ENCODE measurements at places on chromosomes 13 and 19.
A peak's percentile ranks its signal among the peaks of the same experiment; 100 is the strongest.

GRCh38 chr19:3057275-3057714, 5.0 kb downstream of the TLE5 start:
- no peak for DNase-seq

DNA sequence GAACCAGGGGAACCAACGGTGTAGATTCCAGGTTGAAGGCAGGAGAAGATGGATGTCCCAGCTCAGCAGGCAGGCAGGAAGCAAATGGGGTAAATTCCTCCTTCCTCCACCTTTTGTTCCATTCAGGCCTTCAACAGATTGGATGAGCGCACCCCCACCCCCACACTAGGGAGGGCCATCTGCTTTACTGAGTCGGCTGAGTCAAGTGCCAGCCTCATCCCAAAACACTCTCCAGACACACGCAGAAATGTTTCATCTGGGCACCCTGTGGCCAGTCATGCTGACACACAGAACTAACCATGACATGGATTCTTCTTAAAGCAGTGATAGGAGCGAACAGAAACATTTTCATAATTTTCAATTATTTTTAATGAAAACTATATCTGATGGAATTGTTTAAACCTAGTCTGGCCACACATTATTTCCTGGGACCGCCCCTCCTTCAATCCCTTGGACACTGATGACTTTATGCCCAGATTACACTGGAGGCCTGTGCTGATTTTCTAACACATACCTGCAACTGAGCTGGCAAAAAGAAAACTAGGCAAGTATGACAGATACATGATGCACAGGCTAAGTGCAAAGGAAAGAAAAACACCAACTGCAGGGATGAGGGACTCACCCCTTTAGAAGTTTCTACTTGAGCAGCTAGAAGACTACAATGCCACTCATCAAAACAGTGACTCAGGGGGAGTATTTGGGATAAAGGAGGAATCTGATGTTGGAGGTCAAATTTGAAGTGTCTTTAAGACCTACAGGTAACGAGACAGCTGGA, 154.2 kb downstream of the TNFRSF19 start:
- DNase-seq, result no peak

GRCh38 chr13:78598966-78599644, 4.2 kb downstream of the POU4F1 start:
- DNase-seq, result no peak

DNA sequence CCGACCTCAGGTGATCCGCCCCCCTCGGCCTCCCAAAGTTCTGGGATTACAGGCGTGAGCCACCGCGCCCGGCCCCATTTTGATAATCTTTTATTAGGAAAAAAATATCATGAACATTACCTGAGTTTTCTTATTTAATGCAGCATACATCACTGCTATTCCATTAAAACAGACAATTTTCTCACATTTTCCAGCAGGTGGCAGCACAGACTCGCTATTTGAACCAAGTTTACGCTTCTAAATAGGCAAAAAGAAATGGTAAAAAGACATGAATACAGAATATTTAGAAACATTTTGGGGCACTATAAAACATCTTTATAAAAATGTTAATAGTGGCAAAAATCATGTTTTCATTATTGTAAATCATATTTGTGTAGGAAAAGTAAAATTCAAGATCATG, 903.1 kb downstream of the SLITRK6 start:
- DNase-seq, result no peak

DNA sequence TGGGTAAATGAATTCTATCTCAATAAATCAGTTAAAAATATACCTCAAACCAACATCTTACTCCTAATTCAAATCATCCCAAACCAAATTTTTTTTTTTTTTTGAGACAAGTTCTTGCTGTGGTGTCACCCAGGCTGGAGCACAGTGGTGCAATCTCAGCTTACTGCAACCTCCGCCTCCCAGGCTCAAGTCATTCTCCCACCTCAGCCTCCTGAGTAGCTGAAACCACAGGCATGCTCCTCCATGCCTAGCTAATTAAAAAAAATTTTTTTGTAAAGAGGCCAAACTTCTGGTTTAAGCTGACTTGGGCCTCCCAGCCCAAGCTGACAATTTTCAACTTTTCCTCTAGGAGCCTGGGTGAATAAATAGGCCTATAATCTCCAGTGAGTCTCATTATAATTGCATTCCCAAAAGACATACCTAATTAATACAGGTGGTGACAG, 22.1 kb upstream of the OLFM2 start:
- no peak for DNase-seq

GRCh38 chr19:510606-511100, 3.4 kb downstream of the TPGS1 start:
- DNase-seq, result peak; percentile 74

DNA sequence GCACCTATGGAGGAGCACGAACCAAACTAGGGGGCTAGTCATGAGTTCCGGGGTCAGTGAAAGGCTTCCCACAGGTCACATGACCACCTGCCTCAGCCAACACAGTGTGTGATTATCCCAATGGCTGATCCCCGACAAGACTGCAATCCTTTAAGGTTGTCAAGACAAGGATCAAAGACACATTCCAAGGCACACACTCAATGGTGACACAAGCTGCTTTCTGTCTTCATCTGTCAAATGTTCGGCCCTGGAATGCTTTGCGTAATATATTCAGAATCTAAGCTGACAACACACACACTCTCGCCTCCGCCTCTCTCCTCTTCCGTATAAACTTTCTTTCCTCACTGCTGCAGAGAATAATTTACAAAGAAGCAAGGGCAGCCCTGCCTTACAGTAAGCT, 11.7 kb downstream of the RANBP3 start:
- DNase-seq, result no peak

DNA sequence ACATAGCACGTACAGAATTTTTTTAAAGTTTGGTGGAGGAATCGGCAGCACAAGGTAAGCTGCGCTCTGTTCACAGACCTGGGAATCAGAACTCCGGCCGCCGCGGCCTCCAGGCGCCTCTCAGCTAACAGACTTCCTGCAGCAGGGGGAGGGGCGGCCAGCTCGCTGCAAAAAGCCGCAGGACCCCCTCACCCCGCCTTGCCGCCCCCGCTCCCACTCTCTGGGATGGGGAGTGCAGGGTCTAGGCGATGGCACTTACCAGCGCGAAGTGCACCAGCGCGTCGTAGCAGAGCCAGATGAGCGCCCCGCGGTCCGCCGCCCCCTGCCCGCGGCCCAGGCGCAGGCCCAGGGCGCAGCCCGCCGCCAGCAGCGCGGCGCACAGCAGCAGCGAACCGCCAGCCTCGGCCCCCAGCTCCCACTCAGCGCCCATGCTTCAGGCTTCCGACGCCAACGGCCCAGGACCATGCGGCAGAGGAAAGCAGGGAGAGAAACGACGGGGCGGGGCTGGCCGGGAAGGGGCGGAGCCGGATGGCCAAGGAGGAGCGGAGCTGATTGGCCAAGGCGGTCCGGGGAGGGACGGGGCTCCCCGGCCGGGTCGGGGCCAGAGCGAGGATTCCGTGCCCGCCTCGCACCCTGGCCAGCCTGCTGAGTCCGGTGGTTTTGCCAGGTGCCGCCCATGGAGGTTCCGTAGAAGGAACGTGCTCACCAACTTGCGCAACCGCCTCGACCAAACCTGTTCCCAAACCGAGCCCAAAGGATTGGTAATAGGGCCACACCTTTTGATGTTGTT, at the start of gene EBPL:
Gene EBPL (minus strand): TSS at position 492 of the 790 bp plus-strand sequence. CDS start 62 bp downstream, at position 430.
- DNase-seq, result peak; percentile 75

DNA sequence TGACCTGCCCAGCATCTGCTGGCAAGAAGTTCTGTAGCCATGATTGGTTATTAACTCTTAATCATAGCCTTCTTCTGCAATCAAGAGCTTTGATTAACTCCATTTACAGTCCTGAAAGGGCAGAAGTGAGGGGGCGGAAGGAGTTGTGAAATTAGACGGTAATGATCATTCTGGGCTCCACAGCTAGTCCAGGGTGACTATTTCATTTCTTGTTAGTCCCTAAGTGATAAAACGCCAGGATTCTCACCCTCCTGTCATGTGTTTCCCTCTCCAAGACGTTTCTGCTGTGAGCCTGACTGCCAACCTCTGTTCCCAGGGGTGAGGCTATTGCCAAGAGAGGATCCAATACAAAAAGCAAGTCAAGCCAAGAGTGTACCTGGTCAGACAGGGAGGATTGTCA, 155.9 kb upstream of the IPO5 start:
- no peak for DNase-seq

DNA sequence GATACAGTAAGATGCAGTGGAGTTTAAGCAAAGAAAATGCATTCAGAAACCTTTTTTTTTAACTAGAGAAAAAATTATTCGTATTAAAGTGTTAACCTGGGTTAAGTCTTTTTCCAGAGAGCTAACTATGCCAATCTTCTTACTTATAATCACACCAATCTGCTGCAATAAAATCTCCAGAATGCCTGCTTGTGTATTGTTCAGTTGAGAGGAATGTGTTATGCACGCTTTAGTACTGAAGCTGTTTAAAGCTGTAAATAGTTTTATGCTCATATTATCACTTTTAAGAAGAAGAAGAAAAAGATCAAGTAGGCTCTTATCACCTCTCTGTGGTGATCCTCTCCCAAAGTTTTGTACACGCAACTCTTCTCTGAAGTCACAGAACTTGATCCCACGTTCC, 528.7 kb downstream of the RFC3 start:
- no peak for DNase-seq

DNA sequence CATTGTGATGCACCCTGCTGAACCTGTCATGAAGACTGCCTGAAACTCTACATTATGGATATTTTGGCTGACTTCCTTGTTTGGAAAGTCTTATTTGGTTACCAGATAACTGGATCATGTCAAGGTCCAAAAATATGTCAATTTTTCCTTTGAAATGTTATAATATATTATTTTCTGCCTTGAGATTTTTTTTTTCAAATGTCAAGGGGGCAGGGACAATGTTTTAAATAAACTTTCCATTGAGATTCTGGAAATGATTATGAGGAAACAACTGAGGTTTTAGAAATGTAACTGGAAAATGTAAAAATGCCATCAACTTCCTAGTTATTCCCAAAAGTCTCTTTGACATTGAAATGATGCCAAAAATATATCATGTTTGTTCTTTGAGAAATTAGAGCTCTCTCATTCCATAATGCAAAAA, 117.0 kb downstream of the RFC3 start:
- no peak for DNase-seq

DNA sequence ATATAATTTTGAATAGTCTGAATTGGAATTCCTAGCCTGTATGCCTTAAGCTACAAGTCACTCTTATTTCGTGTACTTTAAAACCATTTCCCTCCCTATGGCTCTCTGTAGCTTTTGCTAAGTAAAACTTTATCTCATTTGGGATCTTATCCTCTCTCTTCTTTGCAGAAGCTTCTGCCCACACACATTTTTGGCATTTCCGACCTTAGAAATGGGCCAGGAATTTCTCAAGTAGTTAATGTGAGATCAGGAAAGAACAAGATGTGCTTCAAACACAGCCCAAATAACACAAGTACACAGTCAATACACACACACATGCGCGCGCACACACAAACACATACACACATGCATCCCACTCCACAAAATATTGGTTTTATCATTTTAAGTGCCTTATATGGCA, 931.0 kb upstream of the MIR17HG start:
- no peak for DNase-seq

GRCh38 chr19:1871140-1871597, 7.8 kb upstream of the KLF16 start:
- no peak for DNase-seq

DNA sequence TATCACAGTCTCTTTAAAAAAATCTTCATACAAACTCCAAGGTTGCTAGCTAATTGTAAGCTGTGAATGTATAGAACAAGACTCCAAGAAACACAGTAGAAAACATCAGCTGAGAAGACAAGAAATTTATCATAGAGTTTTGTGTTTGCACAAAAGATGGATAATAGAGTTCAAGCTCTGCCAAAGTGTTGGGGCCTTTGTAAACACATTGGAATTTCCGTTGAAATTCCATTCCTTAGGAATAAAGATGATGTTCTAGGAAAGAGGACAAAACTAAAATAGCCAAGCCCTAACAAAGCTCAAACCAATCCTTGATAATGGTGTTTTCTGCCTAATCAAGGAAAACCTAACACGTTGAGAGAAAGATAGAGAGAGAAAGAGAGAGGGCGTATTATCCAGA, 20.6 kb downstream of the LRRC63 start:
- no peak for DNase-seq

- DNase-seq, result no peak
Observed at GRCh38 chr13:94411747-94412146, 67.7 kb downstream of the DCT start.

GRCh38 chr13:36275190-36276002, 22.2 kb downstream of the CCDC169 start:
- no peak for DNase-seq

DNA sequence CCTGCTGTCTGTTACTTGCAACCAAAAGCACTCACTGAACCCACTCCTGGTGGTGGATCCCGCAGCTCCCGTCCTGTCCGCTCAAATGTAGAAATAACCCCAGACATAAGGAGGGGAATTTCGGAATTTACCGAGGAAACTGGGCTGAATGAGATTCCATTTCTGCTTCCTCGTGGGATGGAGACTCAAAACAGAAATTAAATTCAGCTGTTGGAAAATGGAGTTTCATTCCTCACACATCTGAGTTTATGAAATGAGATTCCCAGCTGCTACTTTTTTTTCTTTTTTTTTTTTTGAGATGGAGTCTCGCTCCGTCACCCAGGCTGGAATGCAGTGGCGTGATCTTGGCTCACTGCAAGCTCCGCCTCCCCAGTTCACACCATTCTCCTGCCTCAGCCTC, 44.3 kb downstream of the COLGALT1 start:
- no peak for DNase-seq

DNA sequence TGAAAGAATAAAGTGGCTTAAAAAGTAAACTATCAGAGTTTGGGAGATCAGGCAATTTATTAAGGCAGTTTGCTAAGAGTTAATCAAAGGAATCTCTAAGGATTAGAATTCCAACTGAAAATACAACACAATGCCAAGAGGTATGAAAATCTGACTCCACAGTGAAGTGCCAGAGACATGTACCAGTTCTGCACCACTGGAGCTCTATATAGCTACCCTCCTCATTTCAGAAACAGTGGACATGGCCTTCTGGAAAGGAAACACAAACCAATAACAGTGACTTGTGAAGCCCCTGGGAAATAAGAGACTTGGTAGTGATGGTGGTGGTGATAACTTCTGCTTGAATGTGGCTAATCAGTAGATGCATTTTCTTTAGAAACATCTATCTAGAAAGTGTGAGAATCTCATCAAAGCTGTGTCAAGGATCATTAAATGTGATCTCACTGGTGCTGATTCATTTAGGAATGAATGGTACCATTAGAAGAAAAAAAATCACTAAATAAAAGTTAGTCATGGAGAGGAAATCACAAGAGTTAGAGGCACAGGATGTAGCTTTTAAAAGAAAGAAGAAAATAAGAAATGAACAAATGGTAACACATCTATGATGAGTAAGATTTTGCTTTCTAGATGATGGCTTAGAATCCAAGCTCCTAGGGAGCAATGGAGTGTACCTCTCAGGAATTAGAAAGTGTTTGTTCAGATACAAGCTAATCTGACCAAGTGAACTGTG, 20.1 kb upstream of the N4BP2L1 start:
- DNase-seq, result no peak
